ENCODE measurements at places on chromosomes 7 and 10.

GRCh38 chr7:113968713-113969112, 49.9 kb upstream of the PPP1R3A start:
- ATAC-seq, result no peak

DNA sequence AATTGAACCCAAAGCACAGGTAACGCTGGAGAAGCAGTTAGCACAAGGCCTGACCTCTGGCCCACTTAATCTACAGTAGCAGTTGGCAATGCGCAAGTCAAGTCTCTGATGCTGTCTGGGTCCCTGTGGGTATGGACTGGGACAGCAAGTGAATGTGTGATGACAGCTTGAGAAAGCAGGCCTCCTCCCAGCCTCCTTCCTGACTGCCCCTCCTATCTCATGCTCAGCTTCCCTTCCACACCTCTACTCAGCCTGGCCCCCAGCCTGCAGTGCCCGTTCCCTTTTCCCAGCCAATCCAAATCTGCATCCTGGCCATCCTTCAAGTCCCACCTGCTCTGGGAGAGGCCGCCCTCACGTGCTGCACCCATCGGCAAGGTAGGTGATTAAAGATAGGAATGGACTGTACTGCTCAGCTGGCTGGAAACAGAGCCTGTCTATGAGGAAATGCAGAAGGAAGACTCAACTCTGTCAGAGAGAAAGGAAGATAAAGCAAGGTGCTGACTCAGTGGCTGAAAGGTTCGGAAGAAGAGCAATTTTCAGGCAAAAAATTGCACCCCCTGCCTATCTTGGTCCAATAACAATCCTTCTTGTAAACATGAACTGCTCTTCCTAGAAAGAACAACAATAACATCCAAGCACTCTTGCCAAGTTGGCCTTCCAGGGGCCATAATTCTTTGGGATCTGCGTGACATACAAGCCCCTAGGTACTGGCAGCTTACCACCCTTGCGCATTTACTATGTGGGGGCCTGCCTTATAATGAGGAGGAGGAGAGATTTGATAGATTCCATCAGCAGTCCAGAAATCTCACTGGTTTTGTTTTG, 16.6 kb upstream of the FGFR2 start:
- no peak for ATAC-seq

DNA sequence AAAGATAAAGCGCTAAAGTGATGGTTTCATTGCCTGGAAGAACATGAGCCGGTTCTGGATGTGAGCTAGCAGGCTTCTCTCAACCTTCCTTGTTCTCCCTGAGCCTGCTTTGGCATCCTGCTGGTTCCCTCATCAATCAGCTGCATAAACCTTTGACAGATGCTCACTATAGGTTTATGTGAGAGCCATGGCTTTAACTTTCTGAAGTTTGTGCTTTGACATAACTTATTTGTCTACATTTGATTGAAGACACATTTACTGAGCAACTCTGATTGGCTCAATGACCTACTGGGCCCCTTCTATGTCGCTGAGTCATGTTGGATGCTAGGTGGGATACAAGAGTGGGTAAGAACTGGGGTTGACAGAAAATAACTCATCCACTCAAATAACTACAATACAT, 192.0 kb downstream of the ADAM12 start:
- no peak for ATAC-seq

DNA sequence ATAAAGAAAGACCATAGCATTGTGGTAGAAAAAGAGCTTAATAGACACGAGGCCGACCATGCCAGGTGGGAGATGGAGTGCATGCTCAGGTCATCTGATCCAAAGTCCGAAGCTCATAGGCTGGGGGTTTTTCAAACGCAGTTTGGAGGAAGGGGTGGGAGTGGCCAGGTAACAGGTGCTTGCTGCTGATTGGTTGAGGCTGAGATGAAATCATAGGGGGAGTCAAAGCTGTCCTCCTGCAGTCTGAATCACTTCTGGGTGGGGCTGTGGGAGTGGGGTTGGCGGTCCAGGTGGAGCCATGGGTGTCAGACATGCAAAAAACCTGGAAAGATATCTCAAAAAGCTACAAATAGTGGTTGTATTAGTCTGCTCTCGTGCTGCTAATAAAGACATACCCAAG, 2.8 kb upstream of the ERCC6 start:
- no peak for ATAC-seq

DNA sequence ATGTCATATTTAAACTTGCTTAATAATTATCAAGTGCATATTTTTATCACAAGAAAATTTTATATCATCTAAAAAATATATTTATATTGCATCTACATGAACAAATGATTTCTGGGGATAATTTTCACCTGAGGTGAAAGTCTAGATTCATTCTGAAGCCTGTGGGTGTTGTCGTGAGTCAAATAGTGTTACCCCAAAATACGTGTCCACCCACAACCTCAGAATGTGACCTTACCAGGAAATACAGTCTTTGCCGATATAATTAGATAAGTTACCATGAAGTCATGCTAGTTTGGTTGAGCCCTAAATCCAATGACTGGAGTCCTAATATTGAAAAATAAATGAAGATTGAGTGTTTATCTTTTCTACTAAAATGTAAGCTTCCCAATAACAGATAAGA, 203.0 kb upstream of the MDFIC start:
- no peak for ATAC-seq

DNA sequence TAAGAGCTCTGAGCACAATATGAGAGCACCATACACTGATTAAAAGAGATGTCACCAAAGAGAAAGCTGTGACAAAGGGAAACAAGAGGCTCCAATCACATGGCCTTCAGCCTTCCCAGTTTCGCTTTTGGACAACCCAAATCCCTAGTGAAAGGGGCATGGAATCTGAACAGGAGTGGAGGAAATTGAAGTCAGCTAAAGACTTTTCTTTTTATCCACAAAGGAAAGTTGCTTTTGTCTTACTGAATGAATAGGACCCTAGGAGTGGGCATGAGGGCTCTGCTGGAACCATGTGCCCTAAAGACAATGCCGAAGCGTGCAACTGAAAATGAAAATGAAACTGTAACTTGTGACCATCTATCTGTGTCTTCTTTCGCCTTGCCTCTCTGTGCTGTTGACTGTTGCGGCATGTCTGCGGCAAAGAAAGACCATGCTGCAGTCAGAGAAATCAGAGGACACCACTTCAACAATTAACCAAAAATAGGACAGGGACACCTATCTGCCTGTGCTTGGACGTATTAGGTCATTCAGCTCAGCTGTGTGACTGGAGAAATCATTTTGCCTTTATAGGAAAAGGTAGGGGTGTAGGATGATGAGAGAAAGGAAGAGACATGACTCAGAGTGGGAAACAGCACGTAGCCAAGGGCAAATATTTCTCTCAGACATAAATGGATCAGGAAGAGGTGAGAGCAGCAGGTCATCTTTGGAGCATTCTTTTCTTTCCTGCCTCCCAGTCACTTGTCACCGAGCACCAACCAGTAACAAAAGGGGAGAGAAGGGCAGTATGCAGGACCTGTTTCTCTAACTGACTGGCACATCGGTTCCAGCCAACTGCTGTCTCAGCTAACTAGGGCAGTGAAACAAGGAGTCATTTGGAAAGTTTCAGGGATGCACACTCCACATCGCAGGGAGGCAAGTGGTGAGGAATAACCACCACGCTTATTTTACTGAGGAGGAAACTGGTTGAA, 12.3 kb downstream of the CAV2 start:
- peak; percentile 96 for ATAC-seq

DNA sequence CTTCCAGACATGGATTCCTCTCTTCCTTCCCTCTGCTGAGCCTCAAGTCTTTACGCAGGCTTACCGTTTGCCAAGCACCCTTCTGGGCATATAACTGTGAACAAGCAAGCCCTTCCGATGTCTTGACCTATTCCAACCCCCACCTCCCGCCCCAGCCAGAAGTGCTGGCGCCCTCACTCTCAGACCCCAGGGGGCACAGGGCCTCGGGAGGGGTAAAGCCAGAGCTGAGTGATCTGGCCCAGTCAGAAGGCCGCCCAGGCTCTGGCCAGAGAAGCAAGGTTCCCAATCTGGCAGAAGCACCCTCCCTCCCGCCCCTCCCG, 1.2 kb downstream of the PRRT4 start:
- no peak for ATAC-seq

- ATAC-seq, result no peak
Measured at GRCh38 chr10:132375116-132375794, 21.7 kb upstream of the PWWP2B start.

- ATAC-seq, result no peak
Measured at GRCh38 chr10:33968983-33969382, 634.5 kb upstream of the NRP1 start.
